ENCODE measurements at places on chromosomes 11 and 22.

GRCh38 chr11:44005063-44005701 lies 42.6 kb upstream of the ACCSL start:
- no peak for DNase-seq

GRCh38 chr22:37703906-37704305 lies 7.1 kb downstream of the TRIOBP start:
- DNase-seq, result no peak

GRCh38 chr22:44453441-44454112 lies 44.5 kb downstream of the RTL6 start:
- peak; percentile 36 for DNase-seq

GRCh38 chr22:36921309-36922104 lies 8.1 kb downstream of the CSF2RB start:
- DNase-seq, result peak; percentile 80
